ENCODE measurements at places on chromosomes 12 and 14.
A peak's percentile ranks its signal among the peaks of the same experiment; 100 is the strongest.

- peak; percentile 57 for DNase-seq
Observed at GRCh38 chr12:3698218-3698974, 54.5 kb downstream of the CRACR2A start.

GRCh38 chr12:5516371-5517241 is 84.7 kb downstream of the NTF3 start:
- DNase-seq: no peak

- peak; percentile 65 for DNase-seq
Observed at GRCh38 chr14:95993768-95994592, 45.2 kb upstream of the C14orf132 start.

GRCh38 chr12:119804011-119804641 is 73.0 kb downstream of the CIT start:
- DNase-seq: peak; percentile 89
